ENCODE measurements at places on chromosomes 2 and 18.

GRCh38 chr2:41935825-41936224, 112.0 kb upstream of the PKDCC start:
- no peak for DNase-seq

GRCh38 chr2:64750817-64751285, 97.1 kb upstream of the SERTAD2 start:
- DNase-seq = peak; percentile 82

GRCh38 chr2:97673915-97674283, 4.4 kb downstream of the C2orf92 start:
- DNase-seq = no peak

- no peak for DNase-seq
Measured at GRCh38 chr2:8177566-8177965, 504.3 kb upstream of the ID2 start.

DNA sequence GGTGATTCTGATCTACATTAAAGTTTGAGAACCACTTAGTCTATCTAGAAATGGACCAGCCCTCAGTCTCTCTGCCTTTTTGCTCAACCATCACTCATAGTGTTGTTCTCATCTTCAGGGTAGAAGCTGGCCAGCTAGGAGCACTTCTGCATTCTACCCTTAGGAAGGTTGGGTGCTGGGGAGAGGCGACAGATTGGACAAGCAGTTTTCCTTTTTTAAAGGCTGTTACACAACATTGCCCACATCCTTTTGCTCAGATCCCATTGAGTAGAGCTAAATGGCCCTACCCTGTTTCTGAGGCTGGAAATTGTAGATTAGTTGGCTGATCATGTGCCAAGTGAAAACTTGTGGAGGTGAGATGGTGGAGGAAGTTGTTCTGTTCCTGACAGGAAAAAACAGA, 35.6 kb downstream of the OSBPL6 start:
- DNase-seq = no peak

Data from NCI-H2029 treated with DMSO at 0.1 percent for 48 hours (cell line).